ENCODE measurements at places on chromosomes 2 and 18. TPM values are rescaled to one million over a fixed set of nuclear protein-coding genes. Genes with fewer than 3 reads are reported as not detected.

Gene CXXC1
- total RNA-seq: 24.5 TPM

Gene RNMT
- 47.9 TPM for total RNA-seq

Gene TCF23
- not detected for total RNA-seq

DNA sequence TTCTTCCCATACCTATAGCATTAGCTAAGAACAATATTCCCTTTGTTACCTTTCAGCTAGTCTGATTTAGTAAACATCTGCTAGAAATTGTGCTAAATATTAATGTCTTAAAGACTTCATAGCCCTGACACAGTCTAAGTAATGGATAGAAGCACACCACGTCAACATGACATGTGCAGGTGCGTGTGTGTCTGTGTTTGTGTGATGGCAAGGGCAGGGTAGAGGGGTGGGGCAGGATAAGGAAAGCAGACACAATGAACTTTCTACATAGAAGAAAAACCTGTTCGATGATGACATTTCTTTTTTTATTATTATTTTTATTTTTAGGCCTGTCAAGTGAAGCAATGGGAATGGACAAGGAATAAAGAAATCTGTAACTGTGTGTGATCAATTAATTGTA lies 223.3 kb downstream of the NOL4 start:
- no peak for DNase-seq

DNA sequence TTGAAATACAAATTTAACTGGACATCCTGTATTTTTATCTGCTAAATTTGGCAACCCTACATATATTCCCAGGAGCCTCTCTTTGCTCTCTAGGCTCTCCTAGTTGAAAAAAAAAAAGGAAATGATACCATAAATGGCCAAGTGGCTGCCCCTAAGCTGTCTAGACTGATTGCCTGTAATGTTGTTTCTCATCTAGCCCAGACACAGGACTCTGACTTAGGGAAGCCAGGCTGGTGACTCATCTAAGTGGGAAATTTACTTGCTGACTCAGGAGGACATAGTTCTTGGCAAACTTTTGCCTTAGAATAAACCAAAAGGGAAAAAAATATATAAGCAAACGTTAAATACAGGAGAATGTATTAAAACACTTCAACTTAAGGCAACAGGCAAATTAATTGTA lies 14.6 kb upstream of the ITGAV start:
- peak; percentile 100 for DNase-seq

DNA sequence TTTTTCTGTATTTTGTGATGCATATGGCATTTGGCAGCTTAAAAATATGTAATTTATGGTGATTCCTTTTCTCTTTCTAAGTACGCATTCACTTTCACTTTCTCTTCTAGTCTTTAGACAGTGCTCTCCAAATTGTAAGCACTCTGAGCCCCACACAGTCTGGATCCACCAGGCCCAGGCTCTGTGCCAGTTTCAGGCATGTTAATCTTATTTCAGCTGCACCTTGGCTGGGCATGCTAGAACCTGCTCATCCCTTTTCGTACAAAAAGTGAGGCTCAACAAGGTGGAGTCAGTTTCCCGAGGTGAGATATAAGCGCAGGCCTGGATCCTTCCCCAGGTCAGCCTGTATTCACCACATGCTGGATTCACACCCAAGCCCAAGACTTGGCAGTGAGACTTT lies 203.9 kb downstream of the MTX2 start:
- DNase-seq: no peak

- DNase-seq: no peak
These were observed 766.0 kb downstream of the RNF144A start for GRCh38 chr2:7683196-7683595.

- DNase-seq: no peak
These were observed 4.1 kb upstream of the RMP24 start for GRCh38 chr18:35968278-35968880.

DNA sequence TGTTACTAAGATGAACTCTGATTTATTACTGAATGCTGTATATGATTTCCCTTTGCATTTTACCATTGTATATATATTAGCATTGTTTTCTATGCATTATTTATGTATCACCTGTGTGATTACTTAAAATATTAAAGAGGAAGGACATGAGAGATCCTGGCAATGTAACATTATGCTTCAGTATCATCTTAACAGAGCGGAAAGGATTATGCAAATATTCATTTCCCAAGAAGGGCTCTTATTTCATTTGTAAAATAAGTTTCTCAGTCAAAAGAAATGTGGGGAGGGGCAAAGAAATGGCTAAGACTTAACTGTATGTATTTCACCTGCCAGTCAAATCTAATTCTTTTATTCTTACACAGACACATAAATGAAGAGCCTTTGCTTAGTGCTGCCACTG lies 654.2 kb upstream of the PKDCC start:
- DNase-seq: no peak

Data from renal cortical epithelial cell (primary cell).